ENCODE measurements at places on chromosomes 3 and 15.

DNA sequence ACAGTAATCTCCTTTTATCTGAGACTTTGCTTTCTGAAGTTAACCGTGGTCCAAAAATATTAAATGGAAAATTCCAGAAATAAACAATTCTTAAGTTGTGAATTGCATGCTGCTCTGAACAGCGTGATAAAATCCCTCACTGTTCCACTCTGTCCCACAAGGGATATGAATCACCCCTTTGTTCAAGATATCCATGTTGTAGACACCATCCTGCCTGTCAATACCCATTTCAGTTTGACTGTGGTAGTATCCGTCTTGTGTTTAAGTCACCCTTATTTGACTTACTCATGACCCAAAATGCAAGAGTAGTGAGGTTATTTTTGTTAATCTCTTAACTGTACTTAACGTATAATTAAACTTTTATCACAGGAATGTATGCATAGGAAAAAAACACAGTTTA, 435.0 kb downstream of the SHQ1 start:
- peak; percentile 46 for DNase-seq

DNA sequence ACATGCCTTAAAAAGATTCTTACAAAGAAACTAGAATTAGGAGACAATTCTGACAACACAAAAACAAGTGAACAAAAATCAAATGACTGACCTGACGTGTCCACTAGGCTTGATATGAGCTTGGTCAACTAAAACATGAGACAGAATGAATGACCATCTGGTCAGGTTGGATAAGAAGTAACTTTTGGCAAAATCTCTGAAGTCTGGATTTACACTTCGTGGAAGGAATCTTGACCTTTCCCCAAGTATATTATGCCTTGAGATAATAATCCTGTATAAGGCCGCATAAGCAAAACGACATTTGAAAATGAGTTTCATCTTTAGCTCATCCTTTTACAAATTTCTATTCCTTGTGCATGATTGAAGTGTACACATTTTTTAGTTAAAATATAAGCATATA, 1.1 kb upstream of the TF start:
- DNase-seq = no peak

- DNase-seq = no peak
Observed at GRCh38 chr3:104367000-104367399, 999.7 kb upstream of the ALCAM start.

DNA sequence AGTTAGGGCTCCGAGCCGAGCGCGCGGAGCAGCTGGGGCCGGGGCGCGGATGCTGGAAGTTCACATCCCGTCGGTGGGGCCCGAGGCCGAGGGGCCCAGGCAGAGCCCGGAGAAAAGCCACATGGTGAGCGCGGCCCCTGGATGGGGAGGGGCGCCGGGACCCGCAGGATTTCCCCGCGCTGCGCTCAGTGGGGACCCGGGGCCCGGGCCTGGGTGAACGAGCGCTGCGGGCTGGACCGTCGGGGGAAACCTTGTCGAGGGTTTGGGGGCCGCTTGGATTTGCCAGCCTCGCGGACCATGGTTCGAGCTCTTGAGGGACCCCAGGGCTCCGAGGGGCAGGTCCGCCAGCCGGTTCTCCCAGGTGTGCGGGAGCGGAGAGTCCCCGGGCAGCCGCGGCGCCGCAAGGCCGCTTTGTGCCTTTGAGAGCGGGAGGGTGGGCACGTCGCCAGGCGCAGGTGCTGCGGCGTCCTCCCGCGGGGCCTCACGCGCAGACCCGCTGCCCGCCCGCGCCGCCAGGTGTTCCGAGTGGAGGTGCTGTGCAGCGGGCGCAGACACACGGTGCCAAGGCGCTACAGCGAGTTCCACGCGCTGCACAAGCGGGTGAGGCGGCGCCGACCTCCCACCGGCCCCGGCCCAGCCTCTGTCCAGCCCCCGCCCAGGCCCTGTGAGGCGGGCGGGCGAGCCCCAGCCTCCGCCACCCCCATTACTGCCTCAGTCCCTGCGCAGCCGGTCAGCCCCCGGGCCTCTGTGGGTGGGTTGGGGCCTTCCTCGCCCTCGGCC, at the start of gene SNX22:
SNX22 (plus strand) TSS at position 5 of the 780 bp plus-strand sequence; CDS start at position 50, 45 bp downstream.
- DNase-seq = no peak

- peak; percentile 79 for DNase-seq
Observed at GRCh38 chr15:83285979-83286553, 1.6 kb upstream of the BNC1 start.

- DNase-seq = no peak
Observed at GRCh38 chr3:29537889-29538609, 257.2 kb downstream of the RBMS3 start.

DNA sequence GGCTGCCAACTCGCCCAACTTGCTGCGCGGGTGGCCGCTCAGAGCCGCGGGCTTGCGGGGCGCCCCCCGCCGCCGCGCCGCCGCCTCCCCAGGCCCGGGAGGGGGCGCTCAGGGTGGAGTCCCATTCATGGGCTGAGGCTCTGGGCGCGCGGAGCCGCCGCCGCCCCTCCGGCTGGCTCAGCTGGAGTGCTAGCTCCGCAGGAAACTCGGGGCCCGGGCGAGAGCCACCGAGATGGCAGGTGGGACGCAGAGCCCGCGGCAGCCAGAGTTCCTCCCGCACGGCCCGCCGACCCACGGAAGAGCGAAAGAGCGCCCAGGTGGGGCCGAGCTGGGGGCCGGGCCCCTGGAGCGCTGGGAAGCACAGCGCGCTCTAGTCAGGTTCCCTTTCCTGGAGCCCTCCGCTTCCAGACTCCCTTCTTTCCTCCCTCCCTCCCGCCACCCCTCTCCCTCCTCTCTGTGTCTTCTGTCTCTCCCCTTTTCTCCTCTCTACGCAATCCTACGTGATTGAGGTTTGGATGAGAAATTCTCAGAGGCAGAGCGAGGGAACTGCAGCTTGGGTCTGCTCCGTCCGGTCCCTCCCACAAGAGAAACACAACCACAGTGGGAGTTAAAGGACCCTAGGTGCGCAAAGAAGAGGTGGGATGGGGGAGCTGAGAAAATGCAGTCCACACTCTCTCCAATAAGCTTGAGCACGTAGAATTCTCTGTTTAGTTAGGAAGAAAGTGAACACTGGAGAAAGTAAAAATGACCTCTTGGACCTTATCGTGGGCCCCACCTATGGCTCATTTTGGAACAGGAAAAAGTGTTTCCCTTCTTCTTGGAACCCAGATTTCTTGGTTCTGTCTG, 317.3 kb downstream of the FGF12 start:
- no peak for DNase-seq

DNA sequence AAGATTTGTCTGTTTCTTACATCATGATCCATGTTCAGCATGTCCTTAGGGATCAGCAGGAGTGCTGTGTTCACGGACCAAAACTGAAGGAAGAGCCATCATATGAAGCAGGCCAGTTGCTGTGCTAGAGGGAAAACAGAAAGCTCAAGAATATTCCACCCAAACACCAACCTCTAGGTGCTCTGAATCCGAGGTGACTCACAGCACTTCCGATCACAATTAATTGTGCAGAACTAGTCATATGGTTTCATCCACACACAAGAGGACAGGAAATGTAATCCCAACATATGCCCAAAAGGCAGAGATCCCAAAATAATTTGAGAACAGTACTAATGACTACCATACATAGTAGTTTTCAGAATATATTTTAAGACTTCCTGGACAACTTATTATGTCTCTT, 257.9 kb upstream of the KCNH8 start:
- no peak for DNase-seq

DNA sequence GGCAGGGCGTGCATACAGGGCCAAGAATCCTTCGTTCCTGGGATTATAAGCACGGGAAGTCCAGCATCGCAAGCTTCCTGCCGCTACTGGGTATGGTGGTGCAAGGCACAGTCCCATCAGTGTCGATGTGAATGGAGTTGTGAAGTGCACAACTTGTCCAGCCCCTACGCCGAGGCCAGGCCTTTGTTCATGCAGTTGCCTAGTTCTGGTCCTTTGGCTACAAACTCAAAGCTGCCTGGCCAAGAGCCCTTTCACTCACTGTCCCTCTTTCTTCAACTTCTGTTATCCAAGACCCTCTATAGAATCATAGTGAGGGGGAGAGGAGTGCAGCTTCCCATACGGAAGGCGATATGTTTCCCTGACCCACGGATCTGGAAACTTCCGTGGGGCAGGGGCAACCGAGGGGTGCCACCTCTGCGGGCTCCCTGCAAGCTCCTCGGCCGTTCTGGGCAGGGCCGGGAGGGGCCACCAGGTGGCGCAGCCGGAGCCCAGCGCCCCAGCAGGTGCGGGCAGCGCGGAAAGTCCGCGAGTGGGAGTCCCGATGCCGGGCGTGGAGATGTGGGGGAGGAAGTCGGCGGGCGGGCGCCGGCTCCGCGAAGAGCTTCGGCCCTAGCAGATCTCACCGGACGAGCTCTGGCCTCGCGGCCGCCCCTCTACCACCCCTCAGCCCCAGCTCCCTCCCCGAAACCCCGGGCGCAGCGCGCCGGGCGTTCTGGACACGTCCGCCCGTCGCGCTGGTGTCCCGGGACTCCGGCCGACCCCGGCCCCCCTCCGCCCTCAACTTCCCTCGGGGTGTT, 693 bp downstream of the RASGRP1 start:
- DNase-seq = peak; percentile 75

DNA sequence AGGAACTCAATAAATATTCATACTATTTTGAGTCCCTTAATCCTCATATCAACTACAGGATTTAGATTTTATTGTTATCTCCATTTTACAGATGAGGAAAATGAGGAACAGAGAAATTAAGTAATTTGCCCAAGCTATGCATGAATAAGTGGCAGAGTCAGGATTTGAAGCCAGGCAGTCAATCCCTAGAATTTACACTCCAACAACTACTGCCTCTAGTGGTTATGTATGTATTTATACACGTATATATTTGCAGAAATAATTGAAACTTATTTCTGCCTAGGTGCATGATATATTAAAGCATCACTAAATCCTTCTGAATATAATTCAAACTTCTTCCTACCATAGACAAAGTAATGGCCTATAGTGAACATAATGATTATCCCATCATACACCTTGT, 137.4 kb downstream of the SERPINI1 start:
- no peak for DNase-seq

- DNase-seq = no peak
Observed at GRCh38 chr3:177281292-177282118, 84.2 kb upstream of the TBL1XR1 start.

- no peak for DNase-seq
Observed at GRCh38 chr3:196216681-196217211, 412 bp downstream of the SLC51A start.

DNA sequence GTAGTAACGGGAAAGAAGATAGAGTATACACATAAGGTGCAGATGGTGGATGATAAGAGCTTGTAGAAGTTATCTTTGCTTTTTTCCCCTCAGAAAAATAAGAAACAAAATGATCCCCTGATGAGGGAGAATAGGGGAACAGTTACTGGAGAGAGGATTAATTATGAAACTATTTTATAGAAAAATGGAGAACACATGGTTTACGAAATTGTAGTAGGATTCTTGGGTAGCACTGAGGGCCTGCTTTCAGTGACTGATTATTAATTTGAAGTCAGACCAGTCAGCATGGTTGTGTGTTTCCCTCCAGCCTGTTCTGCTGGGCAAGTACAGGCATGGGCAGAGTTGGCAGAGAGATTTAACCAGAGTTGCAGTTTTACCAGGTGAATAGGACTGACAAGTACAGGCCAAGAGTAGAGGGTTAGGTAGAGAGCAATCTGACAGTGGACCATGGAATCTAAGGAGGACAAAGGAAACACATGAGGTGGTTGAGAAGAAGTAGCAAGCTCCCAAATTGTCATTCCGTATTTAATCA, 5.9 kb downstream of the SLC49A4 start:
- no peak for DNase-seq

Data from foreskin fibroblast (primary cell).